Inflammatory macrophage treated with lipopolysaccharide for 1 hour (primary cell): ENCODE measurements at places on chromosomes 4 and X.
A peak's percentile ranks its signal among the peaks of the same experiment; 100 is the strongest.

DNA sequence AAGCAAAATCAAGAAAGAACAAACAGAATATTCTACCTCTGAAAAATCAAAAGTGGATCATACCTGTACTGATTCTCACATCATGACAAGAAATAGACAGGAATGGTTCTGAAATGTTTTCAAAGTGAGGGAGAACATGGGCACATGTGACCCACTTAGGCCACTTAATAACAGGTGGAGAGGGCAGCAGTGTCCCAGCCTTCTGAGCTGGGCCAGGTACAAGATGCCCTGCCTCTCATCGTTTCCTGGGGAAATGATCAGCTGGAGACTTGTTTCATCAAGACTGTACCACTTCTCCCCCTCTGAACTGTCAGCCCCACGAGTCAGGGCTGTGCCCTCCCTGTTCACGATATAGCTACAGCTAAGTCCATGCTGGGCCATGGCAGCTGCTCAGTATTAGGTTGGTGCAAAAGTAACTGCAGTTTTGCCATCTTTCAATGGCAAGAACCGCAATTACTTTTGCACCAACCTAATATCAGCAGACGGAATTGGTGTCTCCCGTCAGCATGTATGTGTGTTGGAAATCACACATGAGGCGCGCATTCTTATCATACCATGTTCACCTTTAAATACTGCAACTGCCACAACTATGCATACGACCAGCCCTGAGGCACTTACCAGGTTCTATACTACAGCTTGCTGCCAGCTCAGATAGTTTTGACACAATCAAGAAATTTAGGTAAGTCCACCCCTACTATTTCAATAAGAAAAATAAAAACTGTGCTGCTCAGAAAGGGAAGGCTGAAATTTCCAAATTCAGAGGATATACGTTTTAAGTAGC, 71.4 kb downstream of the GATB start:
- no peak for DNase-seq

DNA sequence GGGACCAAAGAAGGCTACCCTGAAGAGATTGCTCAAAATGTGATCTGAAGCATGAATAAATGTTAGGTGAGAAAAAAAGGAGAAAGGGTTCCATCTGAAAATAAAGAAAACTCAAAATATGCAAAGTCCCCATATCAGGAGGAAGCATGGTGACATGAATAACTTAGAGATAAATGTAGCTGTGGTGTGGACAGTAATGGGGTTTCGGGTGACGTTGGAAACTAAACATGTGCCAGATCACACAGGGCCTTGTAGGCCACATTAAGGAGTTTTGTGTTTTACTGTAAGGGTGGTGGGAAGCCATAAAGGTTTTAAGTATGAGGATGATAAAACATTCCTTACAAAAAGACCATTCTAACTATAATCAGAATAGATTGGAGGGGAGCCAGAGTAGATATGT, 40.3 kb upstream of the ACSL4 start:
- DNase-seq, result no peak

GRCh38 chr4:127370604-127371003, 262.2 kb upstream of the INTU start:
- no peak for DNase-seq

- no peak for DNase-seq
Measured at GRCh38 chr4:148955564-148956297, 513.5 kb upstream of the NR3C2 start.

DNA sequence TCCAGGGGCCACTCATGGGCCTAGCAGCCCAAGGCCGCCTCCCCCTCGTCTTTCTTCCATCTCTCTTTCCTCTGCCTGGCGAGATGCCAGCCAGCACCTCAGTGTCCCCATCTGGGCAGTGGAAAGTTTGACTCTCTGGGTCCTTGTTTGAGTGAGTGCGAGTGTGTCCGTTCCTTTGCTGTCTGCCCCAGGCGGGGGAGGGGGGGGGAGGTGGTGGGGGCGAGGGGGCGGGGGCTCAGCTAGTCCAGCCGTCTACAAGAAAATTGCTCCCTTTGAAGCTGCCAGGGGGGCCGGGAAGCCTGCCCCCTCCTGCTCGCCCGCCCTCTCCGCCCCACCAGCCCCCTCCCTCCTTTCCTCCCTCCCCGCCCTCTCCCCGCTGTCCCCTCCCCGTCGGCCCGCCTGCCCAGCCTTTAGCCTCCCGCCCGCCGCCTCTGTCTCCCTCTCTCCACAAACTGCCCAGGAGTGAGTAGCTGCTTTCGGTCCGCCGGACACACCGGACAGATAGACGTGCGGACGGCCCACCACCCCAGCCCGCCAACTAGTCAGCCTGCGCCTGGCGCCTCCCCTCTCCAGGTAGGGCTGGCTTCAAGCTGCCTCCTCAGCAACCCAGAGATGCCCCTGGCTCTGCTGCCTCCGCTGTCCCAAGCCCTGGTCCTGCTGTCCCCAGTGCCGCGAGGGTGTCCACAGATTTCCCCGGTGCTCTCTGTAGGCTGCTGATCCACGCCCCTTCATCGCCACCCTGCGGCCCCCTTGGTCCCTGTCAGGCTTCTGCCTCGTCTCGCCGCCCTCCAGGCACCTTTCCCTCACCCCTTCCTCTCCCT, at the start of gene BGN:
TSS of gene BGN (plus strand) at position 440 of the 821 bp plus-strand sequence. CDS start 9,652 bp downstream, outside the sequence.
- DNase-seq, result no peak

GRCh38 chr4:3399277-3400194, 42.2 kb upstream of the HGFAC start:
- no peak for DNase-seq

GRCh38 chr4:24837336-24837735, 42.0 kb downstream of the SOD3 start:
- no peak for DNase-seq

DNA sequence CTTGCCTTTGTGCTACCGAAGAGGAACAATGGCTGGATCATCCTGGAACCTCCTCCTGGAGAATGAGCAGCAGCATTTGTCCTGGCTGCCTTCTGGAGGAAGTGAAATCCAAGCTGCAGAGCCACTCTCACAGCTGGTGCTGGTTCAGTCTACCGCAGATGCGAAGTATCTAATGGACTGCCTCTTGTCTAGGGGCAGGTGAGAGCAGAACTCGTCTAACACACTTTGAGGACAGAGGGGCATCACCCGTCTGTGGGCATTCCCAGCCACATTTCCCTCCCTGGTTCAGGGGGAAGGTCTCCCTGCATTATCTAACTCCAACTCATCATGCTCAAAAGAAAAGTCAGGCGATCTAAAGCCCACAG, 338.2 kb upstream of the GATB start:
- no peak for DNase-seq

- DNase-seq, result no peak
Measured at GRCh38 chrX:76657499-76657898, 230.0 kb downstream of the MAGEE1 start.

- DNase-seq, result no peak
Measured at GRCh38 chr4:1592068-1592708, 91.9 kb downstream of the FAM53A start.

DNA sequence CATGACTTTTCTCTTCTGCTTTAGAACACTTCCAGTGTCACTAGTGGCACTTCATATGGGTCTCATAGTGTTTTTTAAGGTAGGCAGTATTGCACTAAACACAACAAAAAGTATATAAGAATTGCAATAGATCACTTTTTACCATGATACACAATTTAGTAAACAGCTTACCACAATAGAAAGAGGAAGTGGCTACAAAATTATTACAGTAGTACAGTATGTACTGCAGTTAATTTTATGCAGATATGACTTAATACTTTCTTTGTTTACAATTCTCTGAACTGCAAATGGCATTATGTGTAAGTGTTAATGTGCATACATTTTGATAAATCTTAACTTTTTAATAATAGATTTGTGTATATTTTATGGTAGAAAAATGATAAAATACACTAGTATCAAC, 157.3 kb downstream of the RRAGB start:
- no peak for DNase-seq

DNA sequence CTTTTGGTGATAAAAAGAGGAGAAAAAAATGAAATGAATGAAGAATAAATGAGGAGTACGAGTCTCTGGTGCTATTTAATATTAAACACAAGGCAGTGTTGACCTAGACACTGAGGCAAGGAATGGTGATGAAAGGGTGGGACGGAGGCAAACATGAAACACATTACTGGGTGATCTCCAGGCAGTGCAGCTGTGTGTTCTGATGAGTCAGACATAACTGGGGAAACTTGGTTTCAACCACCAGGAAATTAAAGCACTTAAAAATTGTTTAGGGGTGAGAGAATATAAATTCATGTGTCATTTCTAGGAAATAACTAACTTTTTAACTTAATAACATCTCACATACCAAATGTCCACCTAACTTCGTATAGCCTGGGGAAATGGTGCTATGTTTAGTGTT, 19.7 kb upstream of the CXCL6 start:
- DNase-seq, result peak; percentile 14

- DNase-seq, result no peak
Measured at GRCh38 chrX:34546366-34546765, 110.7 kb downstream of the TMEM47 start.

GRCh38 chr4:10977534-10977933, 293.0 kb upstream of the CLNK start:
- peak; percentile 17 for DNase-seq

DNA sequence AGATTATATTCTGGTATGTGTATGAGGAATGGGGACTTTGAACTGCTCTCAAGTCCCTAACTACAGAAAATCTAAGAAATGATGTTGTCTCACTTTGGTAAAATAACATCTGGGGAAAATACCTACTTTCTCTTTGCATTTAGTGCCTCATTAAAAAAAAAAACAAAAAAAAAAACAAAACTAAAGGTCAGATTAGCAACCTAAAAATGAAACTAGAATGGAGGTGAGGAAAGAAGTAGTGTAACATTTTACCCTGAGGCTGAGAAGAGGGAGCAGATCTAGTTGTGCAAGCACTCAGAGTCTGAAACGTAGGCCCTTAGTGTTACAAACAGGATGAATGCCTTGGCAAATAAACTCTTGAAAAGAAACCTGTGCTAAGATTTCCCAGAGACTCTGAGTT, 56.0 kb downstream of the VGLL1 start:
- no peak for DNase-seq

DNA sequence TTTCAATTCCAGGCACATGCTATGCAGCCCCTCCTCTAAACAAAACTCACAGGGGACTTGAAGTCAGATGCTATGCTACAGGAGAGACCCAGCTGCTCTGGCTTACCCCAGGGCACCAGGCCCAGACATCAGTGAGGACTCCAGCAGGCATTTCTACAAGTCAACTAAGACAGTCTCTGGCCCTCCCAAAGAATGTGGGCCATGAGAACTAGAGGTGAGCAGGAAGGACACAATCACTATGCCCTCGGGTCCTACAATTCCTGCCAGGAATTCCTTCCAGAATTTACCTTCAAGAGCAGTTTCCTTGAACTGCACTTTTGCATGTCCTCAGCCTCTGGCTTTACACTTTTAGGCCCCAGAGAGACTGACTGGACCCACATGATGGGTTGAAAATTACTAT, 17.4 kb downstream of the TMEM192 start:
- DNase-seq, result no peak

GRCh38 chr4:27154706-27155105, 294.1 kb downstream of the STIM2 start:
- no peak for DNase-seq

DNA sequence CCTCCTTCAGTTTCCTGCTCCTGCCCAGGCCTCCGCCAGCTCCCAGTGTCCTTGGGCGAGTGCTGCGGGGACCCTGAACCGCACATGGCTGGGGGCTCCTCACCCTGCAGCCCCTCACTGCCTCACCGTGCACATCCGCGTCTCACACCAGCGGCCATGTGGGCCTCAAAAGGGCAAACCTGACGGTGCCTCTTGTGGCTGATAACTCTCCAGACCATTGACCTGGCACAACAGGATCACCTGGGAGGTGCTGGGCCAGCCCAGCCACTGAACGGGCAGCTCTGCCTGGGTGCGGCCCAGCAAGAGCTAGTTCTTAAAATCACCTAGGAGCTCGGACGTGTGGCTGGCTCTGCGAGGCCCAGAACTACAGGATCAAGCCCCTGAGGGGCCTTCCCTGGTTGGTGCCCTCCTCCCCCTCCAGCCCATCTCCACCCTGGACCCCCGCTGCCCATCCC, 4.1 kb upstream of the S100P start:
- DNase-seq, result no peak

DNA sequence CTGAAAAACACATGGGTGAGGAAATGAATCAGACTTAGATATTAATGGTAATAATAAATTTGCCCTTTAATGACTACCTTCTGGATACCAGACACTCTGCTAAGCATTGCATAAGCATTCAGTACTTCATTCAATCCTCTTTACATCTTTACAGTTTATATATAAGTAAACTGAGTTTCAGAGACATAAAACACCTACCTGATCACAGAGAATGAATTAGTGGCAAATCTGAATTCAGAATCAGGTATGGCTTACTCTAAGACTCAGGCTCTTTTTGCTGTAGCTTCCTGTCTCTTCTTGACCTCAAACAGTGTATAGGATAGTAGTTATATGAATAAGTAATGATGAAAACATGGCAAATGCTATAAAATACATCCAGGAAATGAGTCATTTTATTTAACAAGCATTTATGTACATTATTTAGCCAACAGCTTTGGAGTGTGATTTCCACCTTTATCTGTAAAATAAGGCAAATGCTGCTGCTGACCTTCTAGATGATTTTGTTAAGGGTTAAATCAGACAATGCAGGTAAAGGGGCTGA, 83.9 kb downstream of the VEGFC start:
- DNase-seq, result no peak

GRCh38 chr4:140726776-140727500, 29.2 kb downstream of the TBC1D9 start:
- no peak for DNase-seq

DNA sequence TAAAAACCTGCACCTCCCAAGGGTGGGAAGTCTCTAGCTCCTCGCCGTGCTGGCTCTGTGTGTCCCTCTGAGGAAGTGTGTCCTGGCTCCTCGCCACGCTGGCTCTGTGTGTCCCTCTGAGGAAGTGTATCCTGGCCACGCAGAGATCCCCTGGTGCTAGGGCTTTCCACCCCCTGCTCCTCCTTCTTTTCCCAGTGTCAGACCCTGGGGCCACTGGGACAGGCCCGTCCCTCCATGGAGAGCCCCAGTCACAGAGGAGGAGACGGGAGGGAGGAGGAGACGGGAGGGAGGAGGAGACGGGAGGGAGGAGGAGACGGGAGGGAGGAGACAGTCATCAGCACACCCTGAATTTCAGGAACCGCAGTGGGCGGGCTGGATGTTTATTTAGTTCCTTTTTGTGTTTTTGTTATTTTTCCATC, 53.8 kb upstream of the HGFAC start:
- peak; percentile 83 for DNase-seq

GRCh38 chrX:155215443-155216178, 649 bp upstream of the VBP1 start:
- peak; percentile 3 for DNase-seq

GRCh38 chrX:118356154-118356701, 10.3 kb downstream of the WDR44 start:
- DNase-seq, result no peak

DNA sequence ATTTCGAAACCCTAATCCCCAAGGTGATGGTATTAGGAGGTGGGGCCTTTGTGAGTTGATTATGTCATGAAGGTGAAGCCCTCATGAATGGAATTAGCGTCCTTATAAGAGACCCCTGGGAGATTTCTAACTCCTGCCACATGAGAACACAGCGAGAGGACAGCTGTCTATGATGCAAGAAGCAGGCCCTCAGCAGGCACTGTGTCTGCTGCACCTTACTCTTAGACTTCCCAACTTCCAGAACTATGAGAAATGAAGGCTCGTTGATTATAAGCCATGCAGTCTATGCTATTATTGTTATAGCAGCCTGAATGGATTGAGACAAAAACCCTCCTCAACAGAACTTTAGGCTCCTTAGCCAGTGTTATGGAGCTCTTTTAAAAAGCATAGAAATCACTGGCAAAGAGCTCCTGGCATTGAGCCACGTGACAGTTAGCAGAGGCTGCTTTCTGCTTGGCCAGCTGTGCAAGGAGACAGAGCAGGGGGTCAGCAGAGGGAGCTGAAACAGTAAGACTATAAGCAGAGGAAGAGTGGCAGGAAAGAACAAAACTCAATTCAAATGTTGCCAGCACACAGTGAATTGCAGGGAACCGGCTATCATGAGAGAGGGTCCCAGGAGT, 219.2 kb upstream of the FAT1 start:
- no peak for DNase-seq
